CD4-positive, alpha-beta T cell treated with Interleukin-17A for 4 hours (primary cell): ENCODE measurements at places on chromosomes 6 and 20.

DNA sequence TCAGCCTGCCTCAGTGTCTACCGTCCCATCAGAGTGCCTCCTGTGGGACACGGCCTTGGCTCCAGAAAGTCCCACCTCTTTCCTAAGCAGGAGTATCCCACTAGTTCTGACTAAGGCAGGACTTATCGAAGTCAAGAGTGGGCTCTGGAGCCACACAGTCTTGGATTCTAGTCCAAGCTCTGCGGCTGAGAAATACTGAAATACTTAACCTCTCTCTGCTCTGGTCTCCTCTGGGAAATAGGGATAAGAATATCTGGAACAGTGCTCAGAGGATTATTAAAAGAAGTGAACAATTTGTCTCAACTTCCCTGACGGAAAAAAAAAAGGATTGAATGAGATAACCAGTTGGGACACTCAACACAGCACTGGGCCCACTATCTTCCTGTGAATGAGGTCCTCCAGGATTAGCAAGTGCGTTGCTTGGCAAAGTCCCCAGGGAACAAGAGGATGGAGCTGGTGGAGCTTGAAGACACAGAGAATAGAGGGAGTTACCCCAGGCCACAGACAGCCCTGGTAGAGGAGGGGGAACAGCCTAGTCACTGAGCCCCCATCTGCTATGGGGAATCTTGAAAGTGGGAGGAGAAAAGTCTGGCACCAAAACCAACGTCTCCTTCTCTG lies 34.6 kb upstream of the FOXP4 start:
- no peak for DNase-seq

DNA sequence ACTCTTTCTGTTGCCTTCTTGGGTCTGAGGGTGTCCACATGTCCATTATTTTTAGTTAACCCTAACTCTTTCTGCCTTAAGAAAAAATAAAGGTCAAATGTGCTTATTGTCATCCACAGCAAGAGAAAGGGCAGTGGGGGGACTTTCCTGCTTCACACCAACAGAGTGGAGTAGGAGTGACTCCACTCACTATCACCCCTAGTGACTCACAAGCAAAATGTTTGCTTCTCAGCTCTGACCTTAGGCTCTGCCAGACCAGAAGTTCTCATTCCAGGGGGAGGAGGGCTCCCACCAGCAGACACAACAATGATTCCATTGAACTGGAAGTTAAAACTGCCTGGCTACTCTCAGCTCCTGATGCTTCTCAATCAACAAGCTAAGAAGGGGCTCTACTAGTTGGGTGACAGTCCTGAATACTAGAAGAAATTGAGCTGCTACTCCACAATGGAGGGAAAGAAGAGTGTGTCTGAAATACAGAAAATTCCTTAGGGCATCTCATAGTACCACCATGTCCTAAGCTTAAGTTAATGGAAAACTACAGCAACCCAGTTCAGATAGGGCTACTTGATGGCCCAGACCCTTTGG lies 83.9 kb upstream of the AFDN start:
- no peak for DNase-seq

DNA sequence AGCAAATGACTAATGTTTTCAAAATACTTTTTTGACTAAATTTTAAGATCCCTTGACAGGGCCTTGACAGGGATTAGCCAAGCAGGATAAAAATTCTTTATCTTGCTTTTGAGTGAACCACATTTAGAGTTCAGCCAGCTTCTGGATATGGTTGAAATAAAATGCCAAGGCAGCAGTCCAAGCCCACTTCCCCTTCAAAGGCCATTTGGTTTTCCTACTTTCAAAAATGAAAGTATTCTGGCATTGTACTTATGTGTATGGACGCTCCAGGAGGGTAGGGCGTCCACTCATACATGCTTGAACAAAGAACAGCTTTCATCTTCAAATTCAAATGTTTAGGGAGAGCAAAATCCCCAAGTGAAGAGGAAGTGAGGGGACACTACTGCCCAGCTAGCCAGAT lies 82.3 kb upstream of the BCLAF1 start:
- DNase-seq = no peak

- DNase-seq = peak; percentile 77
These were observed 38.8 kb downstream of the ERMARD start for GRCh38 chr6:169789944-169790927.

GRCh38 chr6:109772883-109773431 lies 81.9 kb downstream of the FIG4 start:
- DNase-seq = no peak

GRCh38 chr6:129634411-129635230 lies 75.4 kb downstream of the ARHGAP18 start:
- DNase-seq = no peak

DNA sequence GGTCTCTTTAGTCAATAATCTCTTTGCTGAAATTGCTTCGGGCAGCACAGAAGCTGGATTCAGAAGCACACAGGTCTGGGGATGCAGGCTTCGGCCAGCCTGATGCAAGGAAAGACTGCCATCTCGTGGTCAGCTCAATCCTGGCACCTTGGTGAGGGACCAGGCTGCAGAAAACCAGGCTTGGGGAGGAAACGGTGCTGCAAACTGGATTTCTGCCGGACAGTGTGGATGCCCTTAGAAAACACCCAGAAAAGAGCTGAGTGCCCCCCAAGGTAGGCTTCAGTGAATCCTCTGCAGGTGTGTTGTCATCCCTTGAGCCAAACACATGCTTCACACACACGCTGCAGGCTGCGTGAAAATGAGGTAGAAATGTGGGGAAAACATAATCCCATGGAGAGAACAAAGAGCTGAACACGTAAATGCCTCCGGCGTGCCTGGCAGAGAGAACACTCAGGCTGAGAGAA lies 89.8 kb upstream of the PAX1 start:
- DNase-seq = peak; percentile 42

- DNase-seq = no peak
These were observed 249.3 kb downstream of the SMOC2 start for GRCh38 chr6:168690271-168690670.

- no peak for DNase-seq
These were observed 36.0 kb upstream of the SLC35D3 start for GRCh38 chr6:136886091-136886490.

DNA sequence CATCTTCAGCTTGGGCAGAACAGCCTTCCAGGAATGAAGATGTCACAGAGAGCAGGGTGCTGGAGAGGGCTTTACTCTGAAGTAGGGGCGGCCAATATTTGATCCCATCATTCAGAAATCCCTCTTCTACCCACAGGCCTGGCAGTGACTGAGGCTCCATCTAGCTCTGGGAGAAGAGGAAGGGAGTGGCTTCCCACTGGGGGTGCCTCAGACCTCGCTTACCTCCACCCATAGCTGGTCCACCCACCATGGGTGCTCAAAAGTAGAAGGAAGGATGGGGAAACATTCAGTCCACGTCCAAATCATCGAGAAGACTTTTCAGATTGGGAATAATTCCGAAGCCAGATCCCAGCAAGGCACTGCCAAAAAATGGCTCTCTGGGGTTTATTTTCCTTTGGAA lies 11.8 kb upstream of the THBD start:
- DNase-seq = no peak

- DNase-seq = no peak
These were observed 32.8 kb upstream of the TASP1 start for GRCh38 chr20:13671512-13671911.

- no peak for DNase-seq
These were observed 586.8 kb downstream of the RFPL4B start for GRCh38 chr6:112933947-112934346.

- no peak for DNase-seq
These were observed 1.2 kb downstream of the NOX3 start for GRCh38 chr6:155454471-155454870.

DNA sequence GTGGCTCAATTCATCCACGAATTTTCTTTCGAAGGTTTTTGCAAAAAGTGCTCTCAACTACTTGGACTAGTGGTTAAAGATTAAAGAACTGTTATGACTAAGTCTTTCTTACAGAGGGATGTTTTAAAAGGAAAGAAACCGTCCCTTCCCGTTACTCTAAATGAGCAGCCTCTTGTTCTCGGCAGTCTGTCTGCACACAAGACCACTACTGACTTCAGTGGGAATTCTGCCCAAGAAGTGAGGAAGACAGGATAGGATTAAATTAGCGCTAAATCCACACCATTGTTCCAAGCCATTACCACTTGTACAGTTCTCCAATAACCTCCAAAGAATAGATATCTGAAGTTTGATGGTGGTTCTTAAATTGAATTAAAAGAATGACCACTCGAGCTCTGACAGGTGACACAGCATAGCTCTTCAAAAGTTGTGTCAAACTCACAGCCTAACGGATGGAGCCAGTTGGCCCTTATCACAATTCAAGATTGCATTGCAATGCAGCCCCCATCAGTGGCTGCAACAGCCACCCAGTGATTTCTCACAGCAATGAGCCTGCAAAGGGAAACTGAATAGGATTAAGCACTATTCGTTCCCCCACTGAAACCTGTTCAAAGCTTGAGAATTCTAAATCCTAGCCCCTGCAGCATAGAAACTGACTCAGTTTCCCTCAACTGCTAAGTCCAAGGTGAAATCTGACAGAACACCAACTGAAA lies 1.8 kb downstream of the EPB41L2 start:
- DNase-seq = no peak

- no peak for DNase-seq
These were observed 46.0 kb downstream of the PTK7 start for GRCh38 chr6:43122146-43122545.

- no peak for DNase-seq
These were observed 92.3 kb downstream of the RNF182 start for GRCh38 chr6:14016935-14017625.

DNA sequence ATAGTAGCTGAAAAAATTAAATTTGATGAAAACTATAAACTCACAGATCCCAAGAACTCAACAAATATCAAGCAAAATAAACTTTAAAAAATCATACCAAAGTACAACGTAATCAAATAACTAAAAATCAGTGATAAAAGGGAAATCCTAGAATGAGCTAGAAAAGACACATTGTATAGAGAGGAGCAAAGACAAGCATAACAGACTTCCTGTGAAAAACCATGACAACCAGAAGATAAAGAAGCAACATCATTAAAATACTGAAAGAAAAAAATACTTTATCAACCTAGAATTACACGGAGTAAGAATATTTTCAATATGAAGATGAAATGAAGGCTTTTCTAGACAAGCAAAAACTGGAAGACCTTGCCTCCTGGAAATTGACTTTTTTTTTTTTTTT lies 9.8 kb downstream of the MUC22 start:
- no peak for DNase-seq

GRCh38 chr6:158938811-158939254 lies 61.2 kb downstream of the RSPH3 start:
- DNase-seq = peak; percentile 55

DNA sequence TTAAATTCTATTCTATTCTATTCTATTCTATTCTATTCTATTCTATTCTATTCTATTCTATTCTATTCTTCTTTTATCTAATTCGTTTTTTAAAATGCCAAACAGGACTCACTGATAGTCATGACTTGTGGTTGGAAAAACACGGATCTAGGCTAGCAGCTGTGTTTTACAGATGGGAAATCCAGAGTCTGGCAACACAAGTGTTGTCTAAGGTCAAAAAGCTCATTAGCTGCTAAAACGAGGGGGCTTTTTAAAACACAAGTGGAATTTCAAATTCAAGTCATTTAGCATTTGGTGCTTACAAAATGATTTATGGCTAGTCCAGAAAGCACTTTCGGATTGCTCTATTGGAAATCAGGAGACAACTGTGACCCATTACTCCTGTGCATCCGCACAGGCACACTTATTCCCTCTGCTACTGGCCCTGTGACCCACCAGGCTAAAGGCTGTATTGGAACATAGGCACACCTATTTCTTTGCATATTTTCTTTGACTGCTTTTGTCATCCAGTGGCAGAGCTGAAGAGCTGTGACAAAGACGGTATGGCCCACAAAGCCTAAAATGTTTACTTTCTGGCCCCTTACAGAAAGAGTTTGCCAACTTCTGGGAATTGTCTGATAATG lies 17.8 kb upstream of the MLIP start:
- no peak for DNase-seq

GRCh38 chr6:111121789-111122350 lies 34.6 kb downstream of the SLC16A10 start:
- DNase-seq = no peak

DNA sequence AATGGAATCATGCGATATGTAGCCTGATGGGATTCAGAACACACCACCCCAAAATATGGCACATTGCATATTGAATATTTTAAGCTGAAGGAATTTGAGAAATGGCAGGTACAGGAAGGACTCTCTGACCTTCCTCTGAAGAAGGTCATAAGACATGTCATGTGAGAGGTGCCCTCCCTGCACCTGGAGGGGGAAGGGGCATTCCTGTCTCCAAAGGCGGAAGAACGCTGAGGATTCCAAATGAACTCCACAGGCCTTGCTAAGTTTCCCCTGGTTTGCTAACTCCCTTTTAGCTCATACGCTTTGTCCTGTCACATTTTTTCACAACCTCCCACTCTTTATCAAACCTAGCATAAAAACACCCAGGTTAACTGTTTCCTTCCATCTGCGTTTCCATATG lies 347.8 kb downstream of the CDKAL1 start:
- no peak for DNase-seq

DNA sequence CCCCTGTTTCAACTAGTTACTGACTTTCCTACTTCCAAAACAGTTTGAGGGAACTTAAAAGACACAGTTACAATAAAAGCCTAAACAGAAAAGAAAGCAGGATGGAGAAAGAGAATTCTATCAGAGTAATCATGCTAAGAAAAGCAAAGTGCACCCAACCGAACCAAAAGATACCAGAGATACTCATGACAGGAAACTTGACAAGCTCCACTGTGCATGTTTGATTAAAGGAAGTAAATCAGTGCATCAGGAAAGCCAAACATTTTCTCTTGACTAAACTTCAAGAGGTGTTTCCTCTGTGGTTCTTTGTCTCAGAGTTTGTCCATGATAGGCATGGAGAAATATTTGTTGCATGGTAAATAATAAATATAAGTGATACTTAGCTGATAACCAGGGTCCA lies 138.9 kb downstream of the PACRG start:
- DNase-seq = no peak

GRCh38 chr20:48187851-48188250 lies 402.6 kb upstream of the SULF2 start:
- no peak for DNase-seq

GRCh38 chr20:44030394-44030793 lies 115.7 kb downstream of the TOX2 start:
- DNase-seq = no peak
